Activated naive CD8-positive, alpha-beta T cell treated with anti-CD3 and anti-CD28 coated beads, Interleukin-2, amount 10 ng/mL, durations not matched to agents 7 days and 5 days (primary cell): ENCODE measurements at places on chromosomes 2 and 18. TPM values are rescaled to one million over a fixed set of nuclear protein-coding genes. Genes with fewer than 3 reads are reported as not detected.

The DNAJC27 gene
- total RNA-seq, result 9.3 TPM

The MOGAT1 gene
- total RNA-seq, result not detected

The CCDC141 gene
- total RNA-seq, result 15.0 TPM

The MYO5B gene
- total RNA-seq, result not detected

The HS1BP3 gene
- 14.8 TPM for total RNA-seq

The GREB1L gene
- not detected for total RNA-seq

The RRM2 gene
- 320 TPM for total RNA-seq

The ABCG5 gene
- total RNA-seq, result not detected

The FZD7 gene
- 0.82 TPM for total RNA-seq

The SFTPB gene
- total RNA-seq, result not detected

The POTEJ gene
- not detected for total RNA-seq

The DYSF gene
- total RNA-seq, result 6.3 TPM

The HSPE1 gene
- 92.1 TPM for total RNA-seq

The FOXI3 gene
- not detected for total RNA-seq

The RNU2-63P gene
- total RNA-seq, result 21.5 TPM

The HMSD gene
- total RNA-seq, result not detected

The ATP6V1B1 gene
- not detected for total RNA-seq
